ENCODE measurements at places on chromosomes 11 and 22. TPM values are rescaled to one million over a fixed set of nuclear protein-coding genes. Genes with fewer than 3 reads are reported as not detected.

GRCh38 chr11:9606809-9607510, 33.5 kb downstream of the WEE1 start:
- no peaks in the 10 kb centered on the region for H3K36me3 ChIP-seq
- H3K4me3 ChIP-seq, result no peak overlapping the region
- H3K4me1 ChIP-seq, result no peaks in the 10 kb centered on the region
- no peaks in the 10 kb centered on the region for H3K27me3 ChIP-seq

DNA sequence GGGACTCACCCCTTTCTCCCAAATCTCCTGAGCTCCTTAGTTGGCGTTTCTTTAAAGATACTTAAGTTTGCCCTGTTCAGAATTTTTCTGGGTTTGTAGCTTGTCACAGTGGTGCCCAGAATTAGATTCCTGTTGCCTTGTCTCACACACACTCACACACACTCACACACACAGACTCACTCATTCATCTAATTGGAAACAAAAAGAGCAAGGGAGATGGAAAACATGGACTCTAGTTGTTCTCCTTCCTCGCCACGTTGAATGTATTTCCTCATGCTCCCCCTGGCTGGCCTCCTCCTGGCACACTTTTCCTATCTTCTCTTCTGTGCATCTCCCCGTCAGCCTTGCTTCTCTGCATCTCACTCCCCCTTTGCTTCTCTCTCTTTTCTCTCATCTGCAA, 752.3 kb downstream of the NTM start:
- DNase-seq, result no peak
- H3K27ac ChIP-seq, result no peak overlapping the region
- H3K27me3 ChIP-seq, result no peaks in the 10 kb centered on the region
- H3K36me3 ChIP-seq, result no peaks in the 10 kb centered on the region
- no peak overlapping the region for H3K4me3 ChIP-seq
- H3K4me1 ChIP-seq, result peaks cover 3% of the 10 kb centered on the region

DNA sequence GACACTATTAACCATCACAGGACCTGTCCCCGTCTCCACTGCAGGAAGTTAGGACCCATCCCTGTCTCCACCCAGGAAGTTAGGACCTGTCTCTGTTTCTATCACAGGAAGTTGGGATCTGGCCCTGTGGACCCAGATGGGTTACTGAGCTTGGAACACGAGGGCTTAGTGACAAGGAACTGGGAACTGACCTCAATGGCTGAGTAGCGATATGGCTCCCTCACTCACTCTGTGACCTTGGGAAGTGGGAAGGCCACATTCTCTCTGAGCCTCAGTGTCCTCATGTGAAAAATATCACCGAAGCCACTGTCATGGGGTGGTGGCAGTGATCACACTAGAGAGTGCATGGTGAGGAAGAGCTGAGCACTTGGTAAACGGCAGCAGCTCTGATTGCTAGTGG, 59.4 kb downstream of the FBLN1 start:
- no peaks in the 10 kb centered on the region for H3K27me3 ChIP-seq
- DNase-seq, result no peak
- H3K4me1 ChIP-seq, result no peaks in the 10 kb centered on the region
- H3K27ac ChIP-seq, result no peak overlapping the region

DNA sequence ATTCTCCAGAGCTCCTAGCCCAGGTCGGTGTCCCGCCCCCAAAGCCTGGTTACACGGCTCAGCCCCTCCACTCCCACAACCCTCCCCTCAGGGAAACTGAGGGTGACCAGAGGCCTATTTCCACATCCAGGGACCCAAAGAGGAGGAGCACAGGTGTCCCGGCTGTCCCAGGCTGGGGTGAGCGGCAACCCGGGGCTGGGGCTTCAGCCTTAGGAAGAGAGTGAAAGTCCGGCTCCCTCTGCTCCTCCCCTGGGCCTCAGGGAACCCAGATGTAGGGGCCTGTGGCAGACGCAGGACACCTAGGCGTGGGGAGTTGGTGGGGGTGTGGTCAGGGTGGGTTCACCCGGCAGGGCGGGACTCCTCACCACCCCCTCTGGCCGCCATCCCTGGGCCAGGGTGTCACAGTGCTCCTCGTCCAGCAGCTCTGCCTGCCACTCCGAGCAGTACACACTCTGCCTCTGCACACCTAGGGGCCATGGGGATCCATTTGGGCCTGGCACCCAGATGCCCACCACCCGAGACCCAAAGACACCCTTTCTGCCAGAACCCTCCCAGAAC, 63.1 kb downstream of the ARFGAP3 start:
- H3K27me3 ChIP-seq, result no peaks in the 10 kb centered on the region
- no peak overlapping the region for H3K4me3 ChIP-seq
- no peaks in the 10 kb centered on the region for H3K36me3 ChIP-seq

The STK33 gene
- 10.3 TPM for total RNA-seq

The CDKN1C gene
- 44.8 TPM for total RNA-seq

GRCh38 chr11:75214411-75214821, 26.2 kb upstream of the TPBGL start:
- H3K27me3 ChIP-seq, result no peaks in the 10 kb centered on the region
- H3K4me3 ChIP-seq, result no peak overlapping the region
- no peak for DNase-seq
- no peaks in the 10 kb centered on the region for H3K36me3 ChIP-seq
- H3K27ac ChIP-seq, result no peak overlapping the region

DNA sequence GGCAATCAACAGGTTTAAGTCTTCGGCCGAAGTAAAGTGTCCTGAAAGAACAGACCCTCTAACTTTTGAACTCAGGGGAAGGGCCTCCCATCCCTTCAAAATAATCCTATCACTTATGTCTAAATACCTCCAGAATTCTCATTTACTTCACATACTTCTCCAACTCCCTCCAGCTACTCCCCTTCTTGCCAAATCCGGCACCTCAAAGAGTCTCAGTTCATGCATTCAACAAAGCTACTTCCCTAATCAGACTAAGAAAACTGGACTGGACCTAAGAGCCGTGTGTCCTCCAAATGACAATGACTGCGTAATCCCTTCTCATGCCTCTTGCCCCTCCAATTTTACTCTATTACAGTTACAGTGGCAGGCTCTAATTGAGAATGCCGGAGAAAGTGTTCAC, 1.3 kb downstream of the DDB1 start:
- H3K4me3 ChIP-seq, result peak overlapping the region; percentile 98
- no peak for DNase-seq
- H3K27ac ChIP-seq, result no peak overlapping the region
- peaks cover 19% of the 10 kb centered on the region for H3K36me3 ChIP-seq

The IGF2 gene
- total RNA-seq, result 24.4 TPM

DNA sequence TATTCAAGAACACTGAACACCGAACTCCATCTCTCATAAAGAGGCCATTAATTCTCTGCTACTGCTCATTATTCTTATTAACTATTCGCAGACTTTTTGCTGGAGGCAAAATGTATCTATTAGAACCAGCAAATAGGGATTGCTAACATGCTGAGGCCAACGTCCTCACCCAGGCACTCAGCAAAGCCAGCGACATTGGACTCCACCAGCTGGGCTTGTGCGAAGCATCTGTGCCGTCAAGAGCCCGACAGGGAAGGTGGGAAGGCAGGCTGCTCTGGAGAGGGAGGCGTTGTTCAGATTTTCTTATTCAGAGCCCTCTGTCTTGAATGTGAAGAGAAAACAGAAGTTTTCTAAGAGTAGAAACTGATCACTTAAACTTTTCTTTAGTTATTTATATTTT, 615.6 kb upstream of the KIRREL3 start:
- H3K27ac ChIP-seq, result no peak overlapping the region
- no peaks in the 10 kb centered on the region for H3K4me1 ChIP-seq
- DNase-seq, result no peak
- no peaks in the 10 kb centered on the region for H3K36me3 ChIP-seq
- H3K4me3 ChIP-seq, result no peak overlapping the region

DNA sequence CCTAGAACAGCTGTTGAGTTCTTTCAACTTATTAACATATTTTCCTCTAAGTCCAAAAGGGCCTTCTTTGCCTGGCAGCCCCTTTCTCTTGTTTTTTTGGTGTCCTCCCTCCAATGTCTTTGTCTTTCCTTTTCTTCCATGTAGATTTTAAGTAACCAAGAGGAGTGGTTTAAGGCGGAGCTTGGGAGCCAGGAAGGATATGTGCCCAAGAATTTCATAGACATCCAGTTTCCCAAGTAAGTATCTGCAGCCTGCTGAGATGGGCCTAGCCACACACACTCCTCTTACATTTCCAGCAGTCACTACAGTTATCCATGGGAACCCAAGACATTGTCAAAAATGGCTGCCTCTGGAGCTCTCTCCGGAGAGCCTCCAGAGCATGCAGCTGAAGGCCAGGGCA, 4.5 kb upstream of the TMA7B start:
- no peaks in the 10 kb centered on the region for H3K36me3 ChIP-seq
- no peak overlapping the region for H3K4me3 ChIP-seq
- peaks cover 3% of the 10 kb centered on the region for H3K4me1 ChIP-seq

The GALR3 gene
- total RNA-seq, result not detected

The ANGPTL5 gene
- 0.09 TPM for total RNA-seq

DNA sequence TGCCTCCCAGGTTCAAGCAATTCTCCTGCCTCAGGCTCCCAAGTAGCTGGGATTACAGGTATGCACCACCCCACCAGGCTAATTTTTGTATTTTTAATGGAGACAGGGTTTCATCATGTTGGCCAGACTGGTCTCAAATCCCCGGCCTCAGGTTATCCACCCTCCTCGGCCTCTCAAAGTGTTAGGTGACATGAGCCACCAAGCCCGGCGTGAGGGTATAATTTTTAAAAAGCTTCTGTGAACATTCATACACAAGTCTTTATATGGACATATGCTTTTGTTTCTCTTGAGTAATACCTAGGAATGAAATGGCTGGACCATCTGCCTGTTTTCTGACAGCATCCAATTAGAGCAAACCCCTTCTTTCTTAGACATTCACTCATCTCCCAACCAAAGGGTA, 14.3 kb upstream of the NAALAD2 start:
- H3K4me1 ChIP-seq, result no peaks in the 10 kb centered on the region
- no peak overlapping the region for H3K27ac ChIP-seq
- no peak for DNase-seq
- no peaks in the 10 kb centered on the region for H3K27me3 ChIP-seq

The OR52A1 gene
- total RNA-seq, result not detected

GRCh38 chr22:26295563-26296126, 126.4 kb downstream of the SEZ6L start:
- no peaks in the 10 kb centered on the region for H3K27me3 ChIP-seq
- H3K27ac ChIP-seq, result no peak overlapping the region
- H3K4me1 ChIP-seq, result no peaks in the 10 kb centered on the region
- no peaks in the 10 kb centered on the region for H3K36me3 ChIP-seq
- H3K4me3 ChIP-seq, result no peak overlapping the region

DNA sequence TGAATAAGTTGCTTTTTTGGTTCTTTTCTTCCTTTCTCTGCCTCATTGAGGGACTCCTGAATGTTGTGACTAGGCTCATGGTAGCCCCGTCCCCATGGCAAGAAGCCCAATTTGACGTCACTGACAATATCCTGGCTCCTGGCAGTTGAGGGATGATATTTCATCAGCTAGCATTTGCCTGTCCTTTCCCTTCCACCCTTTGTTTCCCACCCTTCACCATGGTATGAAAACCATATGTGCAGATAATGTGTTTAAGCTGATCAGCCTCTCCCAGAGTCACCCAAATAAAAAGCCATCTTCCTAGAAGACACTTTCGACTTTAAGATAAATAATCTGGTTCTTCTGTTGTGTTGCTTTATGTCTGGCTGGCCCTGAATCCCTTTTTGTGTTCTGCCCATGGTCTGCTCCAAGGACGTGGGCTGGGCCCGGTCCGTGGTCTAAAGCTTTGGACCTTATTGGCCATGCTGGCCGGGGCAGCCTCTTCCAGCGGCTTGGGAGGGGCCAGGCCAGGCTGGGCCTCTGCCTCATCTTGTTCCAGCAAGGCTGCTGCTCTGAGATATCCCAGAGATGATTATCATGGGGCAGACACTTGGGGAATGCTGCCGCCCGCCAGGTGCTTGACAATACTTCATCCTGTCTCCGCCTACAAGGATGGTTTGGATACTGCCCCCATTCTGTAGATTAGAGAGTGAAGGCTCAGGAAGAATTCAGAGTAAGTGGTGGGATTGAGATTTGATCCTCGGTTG, 5.1 kb downstream of the TSPAN18 start:
- no peaks in the 10 kb centered on the region for H3K36me3 ChIP-seq
- H3K27me3 ChIP-seq, result peaks cover 10% of the 10 kb centered on the region
- DNase-seq, result no peak
- no peak overlapping the region for H3K4me3 ChIP-seq
- H3K4me1 ChIP-seq, result peaks cover 22% of the 10 kb centered on the region

DNA sequence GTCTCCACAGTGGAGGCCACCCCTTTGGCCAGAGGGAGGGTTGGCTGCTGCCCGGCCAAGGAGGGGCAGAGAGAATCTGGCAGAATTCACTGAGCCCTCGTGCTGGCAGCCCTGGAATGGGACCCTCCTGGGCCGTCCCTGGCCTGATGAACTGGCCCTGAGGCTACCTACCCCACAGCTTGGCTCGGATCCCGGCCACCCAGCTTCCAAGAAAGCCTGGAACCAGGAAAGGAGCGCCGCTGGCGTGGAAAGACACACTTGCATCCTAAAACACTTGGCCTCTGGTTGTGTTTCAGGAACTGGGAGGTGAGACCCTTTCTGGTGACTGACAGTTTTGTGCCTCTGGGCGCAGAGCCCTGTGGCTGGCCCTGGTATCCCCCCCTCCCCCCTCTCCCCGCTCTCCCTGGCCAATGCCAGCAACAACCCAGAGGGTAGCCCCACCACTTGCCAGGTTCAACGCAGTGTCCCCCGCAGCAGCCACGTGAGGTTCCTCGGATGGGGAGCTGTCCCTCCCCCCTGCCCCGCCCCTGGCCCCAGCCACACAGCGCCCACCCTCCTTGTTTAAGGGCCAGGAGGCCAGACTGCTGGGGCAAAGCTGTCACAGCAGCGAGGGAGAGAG, 693 bp downstream of the NFAM1 start:
- peak overlapping the region; percentile 69 for H3K27ac ChIP-seq
- no peaks in the 10 kb centered on the region for H3K27me3 ChIP-seq
- no peaks in the 10 kb centered on the region for H3K36me3 ChIP-seq
- peaks cover 13% of the 10 kb centered on the region for H3K4me1 ChIP-seq
- H3K4me3 ChIP-seq, result no peak overlapping the region

The NDUFA6 gene
- 45.9 TPM for total RNA-seq

DNA sequence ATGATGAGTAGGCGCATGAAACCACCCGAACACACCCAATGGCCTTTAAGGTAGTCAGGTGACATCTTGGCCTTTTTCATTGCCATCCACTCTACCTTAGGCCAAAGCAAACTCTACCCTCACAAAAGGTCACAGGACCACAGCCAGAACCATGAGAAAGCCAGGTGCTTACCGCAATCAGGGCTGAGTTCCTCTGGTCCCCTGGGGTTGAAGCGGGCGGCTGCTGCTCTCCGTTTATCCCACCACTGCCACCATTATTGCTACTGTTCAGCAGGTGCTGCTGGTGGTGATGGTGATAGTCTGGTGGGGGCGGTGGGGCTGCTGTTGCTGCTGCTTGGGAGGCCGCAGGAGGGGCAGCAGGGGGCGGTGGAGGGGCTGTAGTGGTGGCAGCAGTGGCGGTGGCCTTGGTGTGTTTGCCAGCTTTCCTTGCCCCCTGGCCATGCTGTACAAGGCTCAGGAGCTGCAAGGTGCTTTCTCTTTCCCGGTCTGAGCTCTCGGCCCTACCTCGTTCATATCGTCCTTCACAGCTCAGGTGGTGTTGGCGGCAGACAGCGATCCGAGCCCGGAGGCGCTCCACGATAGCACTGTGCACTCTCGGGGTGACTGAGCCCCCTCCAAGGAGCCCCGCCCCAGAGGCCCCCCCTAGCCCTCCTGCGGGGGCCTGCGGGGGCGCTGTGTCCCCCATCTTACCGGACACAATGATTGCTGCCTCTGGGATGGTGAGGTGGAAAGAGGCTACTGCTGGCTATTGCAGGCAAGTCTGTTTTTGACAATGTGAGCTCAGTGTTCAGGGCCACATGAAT, 1.6 kb downstream of the MAML2 start:
- no peaks in the 10 kb centered on the region for H3K27me3 ChIP-seq
- H3K27ac ChIP-seq, result peak overlapping the region; percentile 81
- H3K4me3 ChIP-seq, result peak overlapping the region; percentile 77
- peak; percentile 91 for DNase-seq

Measured in upper lobe of left lung (tissue), 6 donors.